ENCODE measurements at places on chromosomes 4 and X. TPM values are rescaled to one million over a fixed set of nuclear protein-coding genes. Genes with fewer than 3 reads are reported as not detected.

CT45A5 gene
- not detected for total RNA-seq

DNA sequence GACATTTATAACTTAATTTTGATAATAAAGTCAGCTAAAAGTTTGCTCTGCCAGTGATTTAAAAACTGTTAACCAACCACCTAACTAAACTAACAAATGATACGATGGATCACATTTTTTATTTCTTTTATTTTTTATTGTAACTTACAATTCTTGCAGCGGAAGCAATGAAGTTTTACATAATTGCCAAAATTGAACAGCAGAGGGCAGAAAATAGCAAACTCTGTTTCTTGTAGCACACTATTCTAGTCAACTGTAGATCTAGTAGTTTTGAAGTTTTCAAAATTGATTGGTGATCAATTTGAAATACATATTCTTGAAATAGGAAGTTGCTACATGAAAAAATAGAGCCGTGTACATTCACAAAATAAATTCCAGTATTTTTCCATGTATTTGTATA, 2.8 kb upstream of the GRIA2 start:
- DNase-seq, result no peak

DNA sequence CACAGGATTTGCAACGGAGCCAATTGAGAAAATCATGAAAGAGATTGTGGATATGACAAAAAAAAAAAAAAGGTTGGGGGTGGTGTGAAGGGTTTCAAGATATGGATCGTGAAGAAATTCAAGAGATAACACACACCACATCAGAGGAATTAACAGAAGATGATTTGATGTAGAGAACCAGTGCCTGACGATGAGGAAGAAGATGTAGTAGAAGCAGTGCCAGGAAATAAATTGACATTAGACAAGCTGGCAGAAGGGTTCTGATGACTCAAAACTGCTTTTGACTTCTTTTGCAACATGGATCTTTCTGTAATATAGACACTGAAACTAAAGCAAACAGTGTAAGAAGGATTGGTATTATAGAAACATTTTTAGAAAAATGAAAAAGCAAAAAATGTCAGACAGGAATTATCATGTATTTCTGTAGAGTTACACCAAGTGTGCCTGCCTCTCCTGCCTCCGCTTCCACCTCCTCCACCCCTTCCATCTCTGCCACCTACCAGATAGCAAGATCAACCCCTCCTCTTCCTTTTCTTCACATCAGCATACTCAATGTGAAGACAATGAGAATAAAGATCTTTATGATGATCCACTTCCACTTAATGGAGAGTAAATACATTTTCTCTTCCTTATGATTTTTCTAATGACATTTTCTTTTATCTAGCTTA, 127.5 kb upstream of the OTUD4 start:
- no peak for DNase-seq

DNA sequence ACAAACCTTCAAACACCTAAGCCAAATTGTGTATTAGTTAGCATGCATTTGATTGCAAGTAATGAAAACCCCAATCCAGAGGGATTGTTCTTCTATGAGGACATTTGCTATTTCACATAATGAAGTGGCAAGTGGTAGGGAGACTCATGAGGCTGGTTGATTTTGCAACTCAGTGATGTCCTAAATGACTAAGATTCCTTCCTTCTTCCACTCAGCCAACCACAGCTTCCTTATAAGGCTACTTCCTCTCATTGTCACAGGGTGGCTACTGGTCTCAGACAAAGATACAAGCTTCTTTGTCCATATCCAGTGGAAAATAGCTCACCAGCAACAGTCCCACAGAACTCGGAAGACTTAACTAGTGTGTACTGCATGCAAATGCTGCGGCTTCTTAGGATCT, 5.3 kb upstream of the OTC start:
- no peak for DNase-seq

DNA sequence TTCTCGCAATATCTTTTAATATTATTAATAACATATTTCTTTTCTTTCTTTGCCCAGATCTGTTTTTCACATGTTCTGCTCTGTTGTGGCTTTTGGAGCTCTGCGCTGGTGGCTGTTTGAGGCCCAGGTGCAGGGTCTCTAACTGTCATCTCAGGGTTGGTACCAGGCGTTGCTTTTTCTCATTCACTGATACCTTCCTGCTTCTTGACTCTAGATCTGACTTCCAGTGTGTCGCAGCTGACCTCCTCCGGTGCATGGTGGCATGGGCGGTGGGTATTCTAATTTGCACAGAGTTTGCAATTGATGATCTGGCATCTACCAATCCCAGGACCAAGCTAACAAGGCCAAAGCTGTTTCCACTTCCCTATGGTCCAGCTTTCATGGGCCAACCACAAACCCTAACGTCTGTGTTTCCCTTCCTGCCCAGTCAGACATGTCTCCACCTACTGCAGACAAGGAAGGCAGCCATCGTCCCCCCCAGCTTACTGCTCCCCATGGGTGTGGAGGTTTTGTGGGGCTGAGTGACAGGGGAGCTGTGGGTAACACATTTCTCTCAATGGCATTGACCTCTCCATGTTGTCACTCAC, 25.2 kb downstream of the LETM1 start:
- no peak for DNase-seq

GAGE12F gene
- not detected for total RNA-seq

PDCL2 gene
- total RNA-seq, result not detected

GRCh38 chr4:78517050-78517652, 34.4 kb upstream of the ANXA3 start:
- peak; percentile 8 for DNase-seq

DNA sequence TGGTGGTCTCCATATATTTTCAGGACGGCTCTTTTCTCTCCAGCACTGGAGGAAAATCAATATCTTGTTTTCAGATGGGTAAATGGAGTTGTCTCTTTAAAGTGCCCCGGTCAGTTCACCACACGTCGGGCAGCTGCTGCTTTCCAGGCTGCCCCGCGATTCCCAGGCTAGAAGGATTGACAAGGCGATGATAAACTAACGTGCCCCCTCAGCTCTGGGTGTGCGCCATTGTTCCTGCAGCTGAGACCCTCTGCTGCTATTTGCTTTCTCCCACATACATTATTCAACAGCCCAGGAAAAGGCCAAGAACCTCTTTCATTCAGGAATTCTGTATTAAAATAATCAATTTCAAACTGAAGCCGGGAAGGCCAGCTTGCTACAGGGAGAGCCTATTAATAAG, 254.5 kb downstream of the SOX3 start:
- no peak for DNase-seq

GLRB gene
- total RNA-seq, result not detected

MAGEB6B gene
- total RNA-seq, result not detected

AWAT2 gene
- not detected for total RNA-seq

GRCh38 chrX:42976746-42977366, 198.9 kb upstream of the PPP1R2C start:
- DNase-seq, result no peak

DNA sequence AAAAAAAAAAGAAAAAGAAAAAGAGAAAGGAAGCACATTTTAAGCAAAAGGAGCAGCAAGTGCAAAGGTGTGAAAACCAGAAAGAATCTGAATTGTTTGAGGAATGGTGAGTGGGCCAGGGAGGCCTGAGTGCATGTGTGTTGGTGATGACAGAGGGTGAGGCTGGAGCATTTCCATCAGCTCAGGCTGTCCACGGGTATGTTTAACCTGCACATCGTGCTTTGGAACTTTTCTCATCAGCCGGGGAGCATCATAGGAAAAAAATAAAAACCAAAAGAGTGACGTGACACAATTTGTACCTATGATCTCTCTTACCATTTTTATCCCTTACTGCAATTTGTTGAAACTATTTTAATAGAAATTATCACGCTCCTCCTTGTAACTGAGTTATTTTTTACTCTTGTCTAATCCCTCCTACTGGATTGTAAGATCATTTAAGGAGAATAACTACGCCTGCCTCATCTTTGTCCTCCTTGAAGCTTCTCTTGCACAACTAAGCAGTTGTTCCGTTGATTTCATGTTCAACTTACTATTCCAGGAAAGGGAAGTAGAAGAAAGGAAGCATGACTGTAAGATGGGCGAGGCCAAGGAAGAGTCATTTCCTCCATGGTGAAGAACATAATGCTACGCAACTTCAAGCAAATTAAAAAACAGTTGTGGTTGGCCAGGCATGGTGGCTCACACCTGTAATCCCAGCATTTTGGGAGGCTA, 7.0 kb downstream of the PALLD start:
- DNase-seq, result no peak

DNA sequence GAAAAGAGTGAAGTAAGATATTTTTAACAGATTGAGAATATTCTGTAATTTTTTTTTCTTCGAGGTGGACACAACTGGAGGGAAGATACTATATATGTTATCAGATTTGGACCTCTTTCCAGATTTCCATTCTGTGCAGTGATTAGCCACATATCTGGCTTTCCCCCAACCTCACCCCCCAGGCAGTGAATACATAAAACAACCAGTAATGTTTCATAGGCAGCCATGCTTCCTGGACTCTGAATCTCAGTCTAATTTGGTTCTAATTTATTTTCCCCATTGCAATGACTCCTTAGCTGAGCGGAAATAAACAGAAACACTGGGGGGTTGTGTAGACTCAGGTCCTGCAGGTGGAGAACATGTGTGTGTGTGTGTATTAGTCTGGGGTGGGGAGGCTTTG, 226.5 kb downstream of the FBXW7 start:
- DNase-seq, result no peak

DNA sequence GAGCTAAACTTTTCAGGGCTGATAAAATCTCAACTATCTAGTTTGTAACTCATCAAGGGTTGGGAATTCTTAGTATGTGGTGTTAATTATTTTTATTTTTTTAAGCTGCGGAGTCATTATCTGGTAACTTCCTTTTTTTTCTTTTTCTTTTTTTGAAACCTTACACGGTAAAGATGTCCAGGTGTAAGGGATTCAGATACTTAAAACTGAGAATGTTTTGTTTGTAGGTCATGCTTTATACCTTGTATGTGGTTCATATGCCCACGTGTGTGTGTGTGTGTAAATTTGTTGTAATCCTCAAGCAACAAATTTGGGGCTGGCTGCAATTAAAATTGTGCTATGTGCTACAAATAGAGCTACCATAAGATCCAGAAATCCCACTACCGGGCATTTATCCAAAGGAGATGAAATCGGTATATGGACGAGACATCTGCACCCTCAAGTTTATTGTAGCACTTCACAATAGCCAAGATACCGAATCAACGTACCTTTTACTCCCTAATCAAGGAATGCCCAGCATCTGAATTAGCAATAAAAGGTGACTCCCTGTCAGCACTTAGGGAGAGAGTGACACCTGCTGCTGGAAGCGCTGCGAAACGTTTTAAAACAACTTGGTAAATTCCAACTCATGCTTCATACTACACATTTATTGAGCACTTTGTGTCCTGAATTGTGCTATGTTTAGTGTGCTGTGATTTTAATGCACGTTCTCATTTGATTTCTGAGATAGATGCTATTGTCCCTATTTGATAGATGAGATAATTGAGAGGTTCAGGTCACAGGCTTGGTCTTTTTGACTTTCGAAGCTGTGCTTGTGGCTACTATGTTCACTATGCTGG, 16.1 kb downstream of the MSMO1 start:
- no peak for DNase-seq

G3BP2 gene
- 204 TPM for total RNA-seq

- DNase-seq, result no peak
Observed at GRCh38 chr4:111678479-111678878, 466.8 kb upstream of the FAM241A start.

- DNase-seq, result no peak
Observed at GRCh38 chr4:143437937-143438336, 75.6 kb upstream of the SMARCA5 start.

DNA sequence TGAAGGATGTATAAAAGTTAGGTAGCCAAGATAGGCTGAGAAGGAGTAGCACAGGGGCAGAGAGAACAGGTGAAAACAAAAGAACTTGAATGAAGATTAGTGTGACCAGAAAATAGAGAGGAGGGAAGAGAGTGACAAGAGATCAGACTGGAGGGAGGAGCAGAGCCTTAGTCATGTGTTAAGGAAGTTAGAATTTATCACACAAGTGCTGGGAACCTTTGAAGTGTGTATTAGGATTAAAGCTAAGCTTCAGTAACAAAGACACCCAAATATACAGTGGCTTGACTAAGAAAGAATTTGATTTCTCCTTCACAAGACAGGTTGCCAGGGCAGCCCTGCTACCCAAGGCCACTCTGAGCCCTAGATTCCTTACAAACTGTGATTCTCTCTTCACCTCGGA, 10.7 kb upstream of the CCDC149 start:
- no peak for DNase-seq

DNA sequence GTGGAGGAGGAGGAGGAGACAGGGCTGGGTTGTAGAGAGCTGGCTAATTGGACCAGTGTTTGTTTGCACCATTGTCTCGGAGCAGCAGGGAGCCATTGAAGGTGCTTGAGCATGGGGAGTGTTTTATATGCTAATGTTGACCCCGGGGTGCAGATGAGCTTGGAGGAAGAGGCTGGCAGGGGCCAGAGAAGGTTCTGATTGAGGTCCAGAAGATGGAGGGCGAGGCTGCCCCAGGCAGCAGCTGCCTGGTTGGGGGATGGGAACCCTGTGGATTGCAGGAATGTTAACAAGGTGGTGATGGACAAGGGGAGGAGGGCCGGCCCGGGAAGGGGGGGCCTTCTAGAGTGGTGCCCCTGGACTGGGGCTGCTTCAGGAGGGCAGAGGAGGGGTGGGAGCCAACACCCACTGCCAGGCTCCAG, 18.0 kb downstream of the DOK7 start:
- no peak for DNase-seq

DNA sequence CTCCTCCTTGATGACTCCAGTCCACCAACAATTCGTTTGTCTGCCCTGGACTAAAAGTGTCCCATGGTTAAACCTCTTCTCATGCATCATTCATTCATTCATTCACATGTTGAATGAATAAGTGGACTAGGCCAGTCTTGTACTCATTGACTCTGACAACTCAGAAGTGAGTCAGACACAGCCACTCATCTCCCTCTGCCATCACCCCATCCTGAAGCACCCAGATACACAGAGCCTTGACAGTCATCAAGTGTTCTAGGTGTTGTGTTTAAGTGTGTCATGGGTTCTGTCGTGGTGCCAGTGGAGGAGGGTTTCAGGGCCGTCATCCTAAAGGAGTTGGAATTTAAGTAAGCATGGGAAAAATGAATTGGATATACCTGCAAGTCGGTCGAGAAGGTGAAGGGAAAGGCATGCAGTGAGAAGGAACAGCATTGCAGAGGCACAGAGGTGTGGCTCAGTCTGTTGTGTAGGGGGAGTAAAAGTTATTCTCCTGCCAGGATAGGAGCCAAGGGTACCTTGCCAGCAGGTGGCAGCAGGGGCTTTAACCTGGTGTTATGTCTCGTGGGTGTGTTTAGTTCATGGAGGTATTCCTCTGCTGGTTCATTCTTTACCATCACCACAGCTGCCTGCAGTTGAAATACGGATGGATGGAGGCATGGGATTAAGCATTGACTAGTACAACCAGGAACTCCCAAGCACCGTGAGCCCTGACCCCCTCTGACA, 18.3 kb downstream of the MAGED2 start:
- DNase-seq, result peak; percentile 40

ANK2 gene
- total RNA-seq, result not detected

- no peak for DNase-seq
Observed at GRCh38 chr4:182873289-182873688, 43.9 kb downstream of the DCTD start.

DNA sequence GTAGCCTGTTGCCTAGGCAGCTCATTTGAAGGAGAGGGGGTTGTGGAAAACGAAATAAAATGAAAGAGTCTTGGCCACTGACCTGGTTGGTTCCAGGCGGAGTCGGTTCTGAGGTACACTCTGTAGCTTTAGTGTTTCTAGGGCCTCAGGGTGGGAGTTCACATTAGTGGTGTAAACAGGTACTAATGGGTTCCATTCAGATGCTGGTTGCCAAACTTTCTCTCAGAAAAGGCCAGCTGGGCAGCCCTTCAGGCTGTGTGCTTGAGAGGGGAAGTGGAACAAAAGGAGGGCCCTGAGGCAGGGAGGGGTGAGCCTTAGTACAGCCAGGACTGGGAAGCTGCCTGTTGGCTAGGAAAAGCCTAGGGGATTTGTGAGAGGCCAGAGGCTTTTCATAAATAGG, 24.8 kb downstream of the NHSL2 start:
- no peak for DNase-seq
